ENCODE measurements at places on chromosomes 4 and X. TPM values are rescaled to one million over a fixed set of nuclear protein-coding genes. Genes with fewer than 3 reads are reported as not detected.

Gene PLP1
- total RNA-seq, result 0.70 TPM

Gene NDUFB11
- total RNA-seq, result 94.2 TPM

Gene ANXA10
- 0.72 TPM for total RNA-seq

Gene CHM
- total RNA-seq, result 23.2 TPM

Gene HPSE
- total RNA-seq, result 0.39 TPM

Gene GLRA3
- total RNA-seq, result not detected

Gene RNF113A
- 13.3 TPM for total RNA-seq

Gene CD99
- 539 TPM for total RNA-seq

Gene NSG1
- total RNA-seq, result not detected

Gene BMPR1B
- total RNA-seq, result not detected

Gene LGI2
- total RNA-seq, result not detected

Gene COL25A1
- not detected for total RNA-seq

Gene AKAP14
- total RNA-seq, result not detected

Gene UGT2B15
- not detected for total RNA-seq

- no peak for DNase-seq
- H3K36me3 ChIP-seq, result no peaks in the 10 kb centered on the region
- no peaks in the 10 kb centered on the region for H3K27me3 ChIP-seq
Measured at GRCh38 chr4:79413032-79413885, 5.2 kb upstream of the GK2 start.

DNA sequence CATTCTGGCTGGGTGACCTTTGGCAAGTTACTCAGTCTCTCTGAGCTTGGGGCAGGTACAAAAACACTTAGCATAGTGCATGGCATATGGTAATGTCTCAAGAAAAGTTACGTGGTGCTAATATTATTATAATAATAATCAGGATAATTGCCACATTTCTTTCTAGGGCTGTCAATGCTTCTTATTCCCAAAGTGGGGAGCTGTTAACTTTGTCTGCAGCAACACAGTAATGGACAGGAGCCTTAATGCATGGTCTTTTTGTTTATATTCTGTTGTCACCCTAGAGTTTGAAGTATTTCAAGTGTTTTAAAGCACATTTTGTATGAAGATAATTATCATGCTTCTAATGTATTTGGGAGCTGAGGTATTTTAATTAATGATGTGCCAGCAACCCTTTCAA, 121.8 kb downstream of the FHIP1A start:
- no peak for DNase-seq
- no peaks in the 10 kb centered on the region for H3K36me3 ChIP-seq
- peaks cover 9% of the 10 kb centered on the region for H3K4me1 ChIP-seq
- no peak overlapping the region for H3K4me3 ChIP-seq
- H3K27me3 ChIP-seq, result peaks cover 2% of the 10 kb centered on the region
- no peak overlapping the region for H3K27ac ChIP-seq

GRCh38 chr4:123455360-123455759, 58.8 kb downstream of the SPRY1 start:
- no peaks in the 10 kb centered on the region for H3K27me3 ChIP-seq
- H3K27ac ChIP-seq, result no peak overlapping the region
- no peak overlapping the region for H3K4me3 ChIP-seq

DNA sequence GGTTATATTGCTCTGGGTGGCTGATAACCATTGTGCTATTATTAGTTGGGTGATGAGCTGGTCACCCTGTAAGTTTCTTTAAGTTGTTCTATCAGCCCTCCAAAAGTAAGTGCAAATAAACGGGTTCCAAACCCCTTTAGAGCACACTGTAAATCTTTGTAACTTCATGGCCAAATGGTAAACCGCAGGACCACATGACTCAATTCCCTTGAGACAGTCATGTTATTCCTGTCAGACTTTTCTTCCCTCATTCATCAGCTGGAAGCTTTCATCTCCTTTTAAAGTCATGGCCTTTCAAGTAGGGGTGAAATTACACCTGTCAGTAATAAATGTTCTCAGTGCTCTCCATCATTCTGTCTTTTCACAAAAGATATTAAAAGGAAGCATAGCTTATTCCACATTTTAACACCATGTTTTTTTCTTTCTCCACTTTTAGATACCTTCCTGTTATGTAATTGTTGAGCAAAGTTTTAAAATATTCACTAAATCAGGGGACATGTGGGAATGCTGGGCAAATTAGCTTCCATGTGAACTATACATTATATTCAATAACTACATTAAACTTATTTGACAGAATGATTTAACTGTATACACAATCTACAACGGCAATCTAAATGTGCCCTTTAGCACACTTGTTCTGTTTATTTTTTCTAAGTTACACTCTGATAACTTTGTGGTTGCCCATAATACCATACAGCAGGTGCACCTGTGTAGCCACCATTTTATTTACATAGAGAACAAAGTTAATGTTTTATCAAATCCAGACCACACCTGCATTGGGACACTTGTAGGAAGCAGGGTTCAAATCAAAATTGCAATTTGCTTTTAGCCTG, 275.5 kb downstream of the CFAP299 start:
- peaks cover 34% of the 10 kb centered on the region for H3K4me1 ChIP-seq
- no peaks in the 10 kb centered on the region for H3K36me3 ChIP-seq
- DNase-seq, result peak; percentile 20
- no peak overlapping the region for H3K27ac ChIP-seq

DNA sequence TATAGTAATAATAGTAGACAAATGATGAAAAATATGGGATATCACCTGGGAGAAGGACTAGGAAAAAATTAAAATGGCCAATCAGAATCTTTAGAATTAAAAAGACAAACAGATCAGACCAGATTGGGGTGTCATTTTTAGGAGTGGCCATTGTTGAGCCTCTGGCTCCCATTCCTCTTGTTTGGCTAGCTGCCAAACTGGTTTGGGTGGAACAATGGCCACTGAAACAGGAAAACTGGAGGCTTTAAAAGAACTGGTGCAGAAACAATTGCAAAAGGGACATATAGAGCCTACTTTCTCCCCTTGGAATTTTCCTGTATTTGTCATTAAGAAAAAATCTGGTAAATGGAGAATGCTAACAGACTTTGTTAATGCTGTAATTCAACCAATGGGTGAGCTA, 294.8 kb upstream of the DKK2 start:
- no peaks in the 10 kb centered on the region for H3K27me3 ChIP-seq
- H3K36me3 ChIP-seq, result peaks cover 15% of the 10 kb centered on the region
- H3K4me3 ChIP-seq, result no peak overlapping the region
- no peak overlapping the region for H3K27ac ChIP-seq
- peaks cover 29% of the 10 kb centered on the region for H3K4me1 ChIP-seq
- DNase-seq, result no peak

DNA sequence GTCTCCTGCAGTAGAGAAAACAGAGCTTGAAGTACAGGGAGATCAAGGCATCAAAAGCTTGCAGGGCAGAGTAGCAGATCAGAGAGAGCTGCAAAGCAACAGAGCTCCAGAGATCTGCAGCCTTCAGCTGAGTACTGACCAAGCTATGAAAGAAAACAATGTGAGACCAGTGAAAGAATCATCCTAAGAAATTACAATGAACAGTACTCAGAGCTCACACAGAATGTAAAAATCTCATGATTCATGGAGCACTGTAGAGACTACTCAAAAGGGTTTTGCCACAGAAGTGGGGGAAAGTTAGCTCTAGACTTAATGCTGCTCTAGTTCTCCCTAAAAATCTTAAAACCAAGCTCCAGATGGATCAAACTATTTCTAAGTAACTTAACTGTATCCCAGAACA, 80.0 kb upstream of the MAB21L2 start:
- H3K27ac ChIP-seq, result peak overlapping the region; percentile 74
- no peak overlapping the region for H3K4me3 ChIP-seq
- H3K4me1 ChIP-seq, result peaks cover 21% of the 10 kb centered on the region
- H3K36me3 ChIP-seq, result peaks cover 22% of the 10 kb centered on the region
- no peaks in the 10 kb centered on the region for H3K27me3 ChIP-seq
- DNase-seq, result peak; percentile 40

DNA sequence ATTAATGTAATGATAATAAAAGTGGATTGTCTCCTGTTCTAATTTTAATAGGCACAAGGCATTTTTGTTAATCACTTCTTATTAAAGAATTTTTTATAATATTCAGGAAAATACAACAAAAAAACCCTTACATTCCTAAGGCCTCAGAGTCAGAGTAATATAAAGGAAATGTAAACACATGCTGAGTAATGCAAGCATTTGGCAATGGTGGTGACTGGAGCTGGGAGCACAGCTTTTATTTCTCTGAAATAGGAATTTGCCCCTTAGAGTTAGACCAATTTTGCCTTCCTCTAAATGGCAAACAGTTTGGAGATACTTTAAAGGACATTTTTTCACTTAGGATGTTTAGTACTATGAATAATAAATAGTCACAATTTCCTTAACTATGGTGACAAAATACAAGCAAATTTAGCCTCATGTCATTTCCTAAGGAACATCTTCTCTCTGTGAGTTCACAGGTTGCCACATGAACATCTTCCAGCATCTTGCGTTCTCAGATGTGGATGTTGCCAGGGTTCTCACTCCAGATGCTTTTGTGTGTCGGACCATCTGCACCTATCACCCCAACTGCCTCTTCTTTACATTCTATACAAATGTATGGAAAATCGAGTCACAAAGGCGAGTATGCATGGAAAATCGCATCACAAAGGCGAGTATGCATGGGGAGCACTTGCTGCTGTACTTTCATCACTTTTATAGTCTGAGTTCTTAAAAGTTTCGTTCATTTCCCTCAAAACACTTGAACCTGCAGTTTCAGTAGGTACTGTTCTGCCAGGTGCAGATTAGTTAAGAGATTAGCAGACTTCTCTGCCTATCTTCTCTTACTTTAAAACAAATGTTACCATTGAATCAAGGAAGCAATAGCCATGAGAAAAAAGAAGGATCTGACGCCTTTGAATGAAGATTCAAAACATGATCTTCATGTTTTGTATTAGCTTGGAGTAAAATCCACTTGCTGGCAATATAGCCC, 15.9 kb upstream of the F11 start:
- H3K4me1 ChIP-seq, result peaks cover 6% of the 10 kb centered on the region
- H3K27me3 ChIP-seq, result peaks cover 8% of the 10 kb centered on the region
- H3K4me3 ChIP-seq, result no peak overlapping the region
- H3K27ac ChIP-seq, result no peak overlapping the region

DNA sequence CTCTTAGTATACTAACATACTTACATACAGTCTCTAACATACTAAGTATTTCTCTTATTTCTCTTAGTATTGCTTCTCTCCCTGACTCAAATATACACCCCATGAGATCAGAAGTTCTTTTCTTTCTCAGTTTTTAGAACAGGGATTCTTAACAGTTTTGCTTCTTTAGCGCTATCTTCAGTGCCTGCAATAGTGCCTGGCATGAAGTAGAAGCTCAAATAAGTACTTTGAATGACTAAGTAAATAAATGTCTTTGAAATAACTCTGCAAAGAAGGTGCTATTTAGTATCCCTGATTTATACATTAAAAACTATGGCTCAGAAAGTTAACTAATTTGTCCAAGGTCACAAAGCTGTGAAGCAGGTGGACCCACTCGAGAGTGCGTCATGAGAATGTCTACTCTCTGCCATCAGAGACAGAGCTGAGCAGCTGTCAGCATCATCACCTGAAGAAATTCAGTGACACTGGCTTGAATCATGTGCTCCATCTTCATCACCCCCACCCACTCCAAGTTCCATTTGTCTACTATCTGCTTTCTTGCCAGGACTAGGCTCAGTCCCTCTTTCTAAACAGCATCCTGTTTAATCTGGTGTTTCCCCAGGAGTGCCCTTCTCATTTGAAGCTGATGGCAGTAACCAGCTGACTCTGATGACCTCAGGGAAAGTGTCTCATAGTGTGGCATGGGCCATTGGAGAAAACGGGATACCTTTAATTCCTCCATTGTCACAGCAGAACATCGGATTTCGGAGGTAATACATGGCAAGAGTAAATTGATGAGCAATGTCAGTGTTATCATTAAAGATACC, 83.1 kb downstream of the CC2D2A start:
- no peaks in the 10 kb centered on the region for H3K27me3 ChIP-seq
- no peaks in the 10 kb centered on the region for H3K4me1 ChIP-seq
- H3K36me3 ChIP-seq, result no peaks in the 10 kb centered on the region
- no peak overlapping the region for H3K27ac ChIP-seq

DNA sequence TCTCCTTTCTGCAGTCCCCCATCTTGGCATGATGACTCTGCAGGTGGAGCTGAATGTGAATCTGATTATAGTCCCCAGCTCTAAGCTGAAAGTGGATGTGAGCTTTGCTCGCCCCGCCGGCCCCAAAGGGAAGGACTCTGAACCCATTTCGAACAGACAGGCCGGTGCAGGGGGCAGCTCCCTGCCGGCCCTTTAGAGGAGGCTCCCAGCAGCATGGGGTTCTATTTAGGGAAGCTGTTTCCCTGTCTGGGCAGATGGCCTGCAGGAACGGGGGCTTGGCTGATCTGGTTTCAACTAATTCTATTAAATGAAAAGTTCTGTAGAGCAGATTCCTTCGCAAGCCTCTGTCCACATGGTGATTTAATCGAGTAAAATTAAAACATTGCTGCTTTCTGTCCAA, 104.8 kb upstream of the MSX1 start:
- H3K27ac ChIP-seq, result no peak overlapping the region
- H3K4me1 ChIP-seq, result peaks cover 8% of the 10 kb centered on the region
- no peaks in the 10 kb centered on the region for H3K36me3 ChIP-seq
- peaks cover 54% of the 10 kb centered on the region for H3K27me3 ChIP-seq
- DNase-seq, result no peak
- H3K4me3 ChIP-seq, result no peak overlapping the region

GRCh38 chrX:24146283-24146949, 3.1 kb upstream of the ZFX start:
- peaks cover 9% of the 10 kb centered on the region for H3K36me3 ChIP-seq
- H3K27me3 ChIP-seq, result peaks cover 3% of the 10 kb centered on the region
- H3K4me1 ChIP-seq, result peaks cover 54% of the 10 kb centered on the region
- peak overlapping the region; percentile 80 for H3K4me3 ChIP-seq
- peak overlapping the region; percentile 92 for H3K27ac ChIP-seq
- no peak for DNase-seq

GRCh38 chrX:41733939-41734338, 10.0 kb downstream of the GPR82 start:
- no peak overlapping the region for H3K27ac ChIP-seq
- no peak overlapping the region for H3K4me3 ChIP-seq
- no peaks in the 10 kb centered on the region for H3K27me3 ChIP-seq
- peaks cover 5% of the 10 kb centered on the region for H3K4me1 ChIP-seq
- no peak for DNase-seq

DNA sequence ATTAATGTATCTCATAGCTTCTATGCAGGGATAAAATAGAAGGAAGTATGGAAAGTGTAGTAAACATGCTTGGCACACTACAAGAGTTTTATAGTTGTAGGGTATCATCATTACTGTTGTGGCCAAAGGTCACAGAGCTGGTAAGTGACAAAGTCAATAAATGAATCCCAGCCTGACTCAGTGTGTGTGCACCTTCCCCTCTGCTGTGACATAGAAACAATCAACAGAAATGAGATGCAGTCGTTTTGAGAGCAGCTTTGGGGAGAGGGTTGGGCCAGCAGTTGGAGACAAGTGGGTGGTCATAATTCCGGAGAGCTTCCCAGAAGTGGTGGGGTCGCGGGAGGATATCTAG, 82.4 kb upstream of the RBPJ start:
- H3K27me3 ChIP-seq, result peaks cover 1% of the 10 kb centered on the region
- DNase-seq, result no peak
- peaks cover 55% of the 10 kb centered on the region for H3K4me1 ChIP-seq
- no peaks in the 10 kb centered on the region for H3K36me3 ChIP-seq
- peak overlapping the region; percentile 76 for H3K27ac ChIP-seq

DNA sequence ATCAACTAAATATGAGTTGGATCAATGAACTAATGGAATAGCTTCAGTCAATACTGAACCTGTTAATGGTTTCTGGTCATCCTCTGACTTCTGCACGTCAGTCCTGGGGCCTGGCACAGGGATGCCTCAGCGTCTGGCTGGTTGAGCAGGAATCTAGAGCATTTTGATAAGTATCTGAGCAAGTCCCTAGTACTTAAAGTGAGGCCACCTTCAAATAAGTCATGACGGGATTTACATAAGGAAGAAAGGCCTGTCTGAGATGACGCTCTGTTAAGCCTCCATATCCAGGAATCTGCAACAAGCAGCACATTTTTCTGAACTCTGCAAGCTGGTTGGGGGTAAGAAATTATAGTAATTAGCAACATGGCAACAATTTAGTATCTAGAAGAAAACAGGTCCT, 83.2 kb upstream of the TBC1D9 start:
- DNase-seq, result no peak
- H3K36me3 ChIP-seq, result no peaks in the 10 kb centered on the region
- H3K4me3 ChIP-seq, result no peak overlapping the region
